ENCODE measurements at places on chromosomes 7 and 10. TPM values are rescaled to one million over a fixed set of nuclear protein-coding genes. Genes with fewer than 3 reads are reported as not detected.

IGF2BP3 gene
- not detected for polyA plus RNA-seq

METTL27 gene
- not detected for polyA plus RNA-seq

DNA sequence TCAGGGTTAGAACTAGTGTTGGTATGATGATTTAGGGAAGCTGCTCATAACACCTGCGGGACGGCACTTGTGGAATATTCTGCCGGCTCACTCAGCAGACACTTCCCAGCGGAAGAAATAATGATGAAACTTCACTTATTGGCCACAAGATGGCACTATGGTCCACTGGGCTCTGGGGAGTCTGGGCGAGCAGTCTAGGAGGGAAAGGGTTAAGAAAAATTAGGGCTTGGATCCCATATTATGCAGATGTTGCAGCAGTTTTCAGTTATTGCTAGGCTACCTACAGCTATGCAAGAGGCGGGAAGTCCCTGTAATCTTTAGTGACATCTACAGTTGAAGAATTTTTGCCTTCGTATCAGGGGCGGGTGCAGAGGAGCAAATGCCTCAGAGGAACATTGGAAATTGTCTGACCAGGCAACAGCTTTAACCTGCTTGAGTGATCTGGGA is 238.7 kb upstream of the PRSS58 start:
- DNase-seq, result peak; percentile 46

DNA sequence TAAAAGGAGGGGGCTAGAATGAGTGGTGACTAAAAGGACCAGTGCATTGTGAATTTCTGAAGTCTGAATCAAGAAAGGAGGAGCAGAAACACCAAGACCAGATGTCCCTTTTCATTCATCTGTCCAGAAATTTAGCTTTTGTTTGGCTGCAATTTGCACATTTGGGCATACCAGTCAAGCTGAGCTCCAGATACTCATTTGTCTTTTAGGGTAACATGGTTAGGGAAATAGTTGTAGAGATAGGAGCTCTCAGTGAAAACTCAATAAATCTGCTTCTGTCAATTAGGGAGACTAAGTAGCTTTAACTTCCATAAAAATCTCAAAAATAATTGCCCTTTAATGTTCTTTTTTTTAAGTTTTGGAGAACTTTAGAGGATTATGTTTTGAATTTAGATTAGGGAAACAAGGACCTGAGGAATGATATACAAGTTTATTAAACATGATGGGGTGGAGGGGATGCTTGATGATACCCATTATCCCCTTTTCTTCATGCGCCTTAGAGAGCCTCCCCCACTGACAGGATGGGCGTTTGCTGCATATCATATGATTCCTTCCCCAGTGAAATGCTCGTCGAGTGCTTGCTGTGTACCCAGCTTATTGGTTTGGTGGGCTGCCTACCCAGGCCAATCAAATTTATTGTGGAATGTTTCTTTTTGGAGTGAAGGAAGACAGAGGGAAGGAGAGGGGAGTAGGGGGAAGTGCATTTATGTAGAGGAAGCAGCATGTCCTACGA is 50.7 kb upstream of the RPA3 start:
- no peak for DNase-seq

Measured in CD4-positive, alpha-beta memory T cell (primary cell).